NB4 (cell line): ENCODE measurements at places on chromosomes 12 and 14.

- peak; percentile 38 for DNase-seq
Observed at GRCh38 chr14:66405158-66405557, 81.0 kb upstream of the CCDC196 start.

DNA sequence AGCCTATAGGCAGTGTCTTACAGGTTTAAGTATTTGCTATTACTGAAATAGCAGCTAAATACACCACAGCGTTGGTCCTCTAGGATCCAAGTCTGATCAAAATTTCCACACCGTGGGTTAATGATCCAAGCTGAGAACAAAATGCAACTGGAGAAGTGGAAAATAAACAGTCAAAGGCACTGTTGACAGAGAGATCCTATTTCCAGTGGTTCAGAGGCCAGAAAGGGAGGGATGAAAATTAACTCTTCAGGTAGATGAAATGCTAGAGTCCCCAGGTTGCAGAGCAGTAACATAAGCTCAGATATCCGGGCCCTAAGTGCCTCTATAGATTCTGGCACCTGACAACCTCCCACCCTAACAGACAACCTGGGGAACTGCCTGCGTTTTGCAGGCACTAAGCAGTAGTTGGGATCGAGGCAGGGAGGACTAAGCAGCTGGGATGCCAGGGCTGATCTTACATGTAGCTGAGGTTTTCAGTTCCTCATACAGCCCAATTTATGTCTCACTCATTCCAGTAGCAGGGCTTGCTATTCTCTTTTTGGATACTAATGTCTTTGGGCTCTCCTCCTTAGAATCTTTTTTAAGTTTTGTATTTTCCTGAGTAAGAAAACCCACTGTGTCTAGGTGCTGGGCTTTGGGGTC lies 42.7 kb upstream of the CRACR2A start:
- DNase-seq: no peak

- no peak for DNase-seq
Observed at GRCh38 chr12:54988402-54989054, 4.0 kb upstream of the TESPA1 start.

GRCh38 chr12:15629108-15629507 lies 160.1 kb downstream of the EPS8 start:
- peak; percentile 22 for DNase-seq

GRCh38 chr12:65171073-65171472 lies 1.7 kb downstream of the LEMD3 start:
- no peak for DNase-seq
